ENCODE measurements at places on chromosomes 7 and 10. TPM values are rescaled to one million over a fixed set of nuclear protein-coding genes. Genes with fewer than 3 reads are reported as not detected.

- H3K36me3 ChIP-seq: no peaks in the 10 kb centered on the region
- no peak for DNase-seq
- H3K27ac ChIP-seq: no peak overlapping the region
- no peaks in the 10 kb centered on the region for H3K27me3 ChIP-seq
- H3K4me1 ChIP-seq: no peaks in the 10 kb centered on the region
Measured at GRCh38 chr10:115849197-115849596, 423.8 kb downstream of the GFRA1 start.

- H3K36me3 ChIP-seq: no peaks in the 10 kb centered on the region
- no peak overlapping the region for H3K4me3 ChIP-seq
- no peaks in the 10 kb centered on the region for H3K4me1 ChIP-seq
Measured at GRCh38 chr7:8579661-8580194, 146.3 kb downstream of the NXPH1 start.

The CRYGN gene
- total RNA-seq: not detected

The ZPBP gene
- total RNA-seq: not detected

DNA sequence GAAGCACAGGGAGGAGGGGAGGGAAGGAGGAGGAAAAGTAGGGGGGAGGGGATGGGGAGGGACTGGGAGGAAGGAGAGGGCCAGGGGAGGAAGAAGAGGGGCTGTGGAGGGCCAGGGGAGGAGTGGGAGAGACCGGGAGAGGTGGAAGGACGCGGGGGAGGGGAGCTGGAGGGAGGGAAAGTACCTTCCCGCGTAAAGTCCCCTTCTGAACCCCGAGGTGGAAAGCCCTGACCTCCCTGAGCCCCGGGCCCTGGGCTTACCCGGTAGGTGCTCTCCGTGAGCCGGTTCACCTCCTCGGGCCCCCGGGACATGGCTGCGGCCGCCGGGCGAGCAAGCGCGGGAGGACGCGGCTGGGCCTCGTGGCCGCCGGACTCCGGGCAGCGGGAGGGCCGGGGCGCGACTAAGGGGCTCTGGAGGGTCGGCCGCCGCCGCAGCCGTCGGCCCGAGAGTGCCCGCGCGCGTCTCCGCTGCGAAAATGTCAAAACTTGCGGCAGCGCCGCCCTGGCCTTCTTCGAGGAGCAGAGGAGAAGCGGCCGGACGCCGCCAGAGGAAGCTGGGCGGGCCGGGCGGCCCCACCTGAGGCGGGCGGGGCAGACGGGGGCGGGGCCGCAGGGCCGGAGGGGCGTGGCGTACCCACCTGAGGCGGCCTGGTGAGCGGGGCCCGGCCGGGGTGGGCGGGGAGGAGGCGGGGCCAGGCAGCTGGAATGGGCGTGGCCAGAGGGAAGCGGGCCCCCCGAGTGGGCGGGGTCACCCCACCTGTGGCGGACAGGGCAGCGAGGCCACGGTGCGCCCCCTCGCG lies at the start of gene BAIAP2L1:
Gene BAIAP2L1 (minus strand): TSS at position 549 of the 799 bp plus-strand sequence. CDS start 238 bp downstream, at position 311.
- H3K36me3 ChIP-seq: no peaks in the 10 kb centered on the region
- H3K4me3 ChIP-seq: peak within 1 kb of the TSS; percentile 49
- H3K27ac ChIP-seq: no peak within 1 kb of the TSS
- H3K4me1 ChIP-seq: no peaks in the 10 kb centered on the region
- DNase-seq: peak; percentile 81

- H3K36me3 ChIP-seq: no peaks in the 10 kb centered on the region
- H3K27ac ChIP-seq: peak overlapping the region; percentile 70
- no peak for DNase-seq
- no peaks in the 10 kb centered on the region for H3K27me3 ChIP-seq
- H3K4me1 ChIP-seq: peaks cover 8% of the 10 kb centered on the region
Measured at GRCh38 chr10:12489357-12489756, 140.0 kb downstream of the CAMK1D start.

GRCh38 chr7:153413540-153414287 lies 638.5 kb upstream of the DPP6 start:
- H3K27ac ChIP-seq: no peak overlapping the region
- DNase-seq: no peak
- no peaks in the 10 kb centered on the region for H3K27me3 ChIP-seq
- no peaks in the 10 kb centered on the region for H3K4me1 ChIP-seq
- peaks cover 17% of the 10 kb centered on the region for H3K36me3 ChIP-seq

GRCh38 chr10:124590216-124591122 lies 128.8 kb downstream of the LHPP start:
- DNase-seq: no peak
- H3K4me3 ChIP-seq: no peak overlapping the region
- H3K4me1 ChIP-seq: peaks cover 4% of the 10 kb centered on the region

The C10orf53 gene
- not detected for total RNA-seq

The NEUROD6 gene
- total RNA-seq: not detected

The RTKN2 gene
- 1.2 TPM for total RNA-seq

The SEPTIN14 gene
- not detected for total RNA-seq

GRCh38 chr10:11871466-11871865 lies 48.3 kb downstream of the PROSER2 start:
- no peaks in the 10 kb centered on the region for H3K36me3 ChIP-seq
- no peak for DNase-seq
- H3K27me3 ChIP-seq: peaks cover 8% of the 10 kb centered on the region
- H3K27ac ChIP-seq: no peak overlapping the region
- no peak overlapping the region for H3K4me3 ChIP-seq
- H3K4me1 ChIP-seq: peaks cover 6% of the 10 kb centered on the region

- no peak for DNase-seq
- no peaks in the 10 kb centered on the region for H3K36me3 ChIP-seq
- no peak overlapping the region for H3K4me3 ChIP-seq
- H3K27me3 ChIP-seq: peaks cover 14% of the 10 kb centered on the region
- H3K4me1 ChIP-seq: no peaks in the 10 kb centered on the region
Measured at GRCh38 chr10:63681993-63682697, 160.9 kb downstream of the REEP3 start.

DNA sequence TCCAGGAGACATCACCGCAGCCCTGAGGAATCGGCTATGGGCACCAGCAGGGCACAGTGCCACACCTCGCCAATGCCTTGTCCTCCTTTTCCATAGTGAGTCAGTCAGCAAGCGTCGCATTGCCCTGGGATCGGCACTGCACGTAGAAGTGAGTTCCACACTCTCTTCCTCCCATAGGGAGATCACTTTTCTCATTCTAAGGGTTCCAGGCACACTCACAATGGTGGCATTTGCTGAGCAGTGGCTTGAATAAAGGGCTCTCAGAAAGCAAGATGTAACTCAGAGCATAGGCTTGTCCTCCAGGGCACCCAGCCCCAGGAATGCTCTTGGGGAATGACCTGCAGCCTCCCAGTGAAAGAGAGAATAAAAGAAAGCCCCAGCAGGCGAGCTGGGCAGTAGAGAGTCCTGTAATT lies 1.1 kb upstream of the VIM start:
- no peak for DNase-seq
- peak overlapping the region; percentile 86 for H3K4me3 ChIP-seq
- H3K36me3 ChIP-seq: peaks cover 11% of the 10 kb centered on the region
- peaks cover 59% of the 10 kb centered on the region for H3K4me1 ChIP-seq
- peak overlapping the region; percentile 92 for H3K27ac ChIP-seq

DNA sequence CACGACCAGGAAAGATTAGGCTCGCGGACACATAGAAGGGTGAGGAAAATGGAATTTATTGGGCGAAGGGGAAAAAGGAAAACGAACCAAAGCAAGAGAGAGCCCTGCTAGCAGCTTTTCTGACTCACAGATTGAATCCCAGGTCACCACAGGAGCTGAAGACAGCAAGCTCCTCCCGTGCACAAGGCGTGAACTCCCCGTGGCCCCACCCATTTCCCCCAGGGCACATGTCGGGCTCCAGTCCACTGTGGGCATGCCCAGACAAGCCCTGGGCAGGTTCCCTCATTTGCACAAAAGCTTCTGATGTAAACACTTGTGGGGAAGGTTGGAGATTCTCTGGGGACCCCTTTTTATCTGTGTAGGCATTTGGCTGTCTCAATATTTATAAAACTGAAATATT lies 582.4 kb downstream of the SUGCT start:
- no peak overlapping the region for H3K27ac ChIP-seq
- H3K4me1 ChIP-seq: no peaks in the 10 kb centered on the region
- H3K27me3 ChIP-seq: no peaks in the 10 kb centered on the region
- DNase-seq: no peak
- H3K4me3 ChIP-seq: no peak overlapping the region

- H3K36me3 ChIP-seq: no peaks in the 10 kb centered on the region
- no peak for DNase-seq
- no peak overlapping the region for H3K4me3 ChIP-seq
- H3K4me1 ChIP-seq: no peaks in the 10 kb centered on the region
- H3K27ac ChIP-seq: no peak overlapping the region
- H3K27me3 ChIP-seq: peaks cover 10% of the 10 kb centered on the region
Measured at GRCh38 chr10:122492999-122493481, 31.7 kb downstream of the HTRA1 start.

DNA sequence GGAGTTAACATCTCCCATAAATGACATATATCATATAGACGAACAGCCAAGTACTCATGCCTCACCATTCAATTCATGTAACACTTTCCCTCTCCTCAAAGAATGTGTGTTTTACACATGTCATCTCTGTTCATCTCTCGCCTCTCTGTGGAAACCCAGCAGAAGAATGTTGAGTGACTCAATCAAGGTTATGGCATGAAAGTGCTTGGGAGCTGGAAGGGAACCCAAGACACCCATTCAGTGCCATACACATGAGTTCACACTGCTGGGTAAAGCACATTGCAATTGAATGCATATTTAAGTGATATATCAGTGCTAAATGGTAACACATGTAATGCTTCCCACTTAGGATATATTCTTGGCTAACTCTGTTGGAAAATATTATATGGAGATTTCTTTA lies 322.9 kb downstream of the PTEN start:
- H3K4me3 ChIP-seq: no peak overlapping the region
- no peak overlapping the region for H3K27ac ChIP-seq
- no peaks in the 10 kb centered on the region for H3K4me1 ChIP-seq
- H3K27me3 ChIP-seq: peaks cover 8% of the 10 kb centered on the region
- H3K36me3 ChIP-seq: no peaks in the 10 kb centered on the region

The IL6 gene
- 253 TPM for total RNA-seq

DNA sequence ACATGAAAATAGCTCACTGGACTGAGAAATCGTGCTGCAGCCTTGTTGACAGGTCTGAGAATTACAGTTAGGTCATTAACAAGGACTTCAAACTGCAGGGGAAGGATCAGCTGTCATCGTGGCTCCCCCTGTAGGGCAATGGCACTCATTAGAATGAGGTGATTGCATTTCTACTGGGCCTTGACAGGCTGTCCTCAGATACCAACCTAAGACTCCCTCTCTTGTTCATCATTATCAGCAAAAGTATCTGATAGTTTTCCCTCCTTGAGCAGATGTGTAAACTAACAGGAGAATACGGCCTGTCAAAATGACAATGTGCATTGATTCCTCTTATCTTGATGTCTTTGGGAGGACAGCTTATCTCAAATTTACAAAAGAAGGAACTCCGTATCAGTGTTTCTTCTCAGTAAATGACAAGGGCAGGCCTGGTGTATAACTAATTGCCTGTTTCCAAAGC lies 648.5 kb upstream of the LRRN3 start:
- no peak for DNase-seq
- no peaks in the 10 kb centered on the region for H3K4me1 ChIP-seq
- no peaks in the 10 kb centered on the region for H3K27me3 ChIP-seq

GRCh38 chr7:151759591-151760042 lies 117.3 kb downstream of the PRKAG2 start:
- no peak overlapping the region for H3K27ac ChIP-seq
- H3K4me1 ChIP-seq: peaks cover 18% of the 10 kb centered on the region
- no peaks in the 10 kb centered on the region for H3K27me3 ChIP-seq
- H3K36me3 ChIP-seq: no peaks in the 10 kb centered on the region

The UPK3B gene
- total RNA-seq: 1.6 TPM

The CXCL12 gene
- total RNA-seq: not detected

DNA sequence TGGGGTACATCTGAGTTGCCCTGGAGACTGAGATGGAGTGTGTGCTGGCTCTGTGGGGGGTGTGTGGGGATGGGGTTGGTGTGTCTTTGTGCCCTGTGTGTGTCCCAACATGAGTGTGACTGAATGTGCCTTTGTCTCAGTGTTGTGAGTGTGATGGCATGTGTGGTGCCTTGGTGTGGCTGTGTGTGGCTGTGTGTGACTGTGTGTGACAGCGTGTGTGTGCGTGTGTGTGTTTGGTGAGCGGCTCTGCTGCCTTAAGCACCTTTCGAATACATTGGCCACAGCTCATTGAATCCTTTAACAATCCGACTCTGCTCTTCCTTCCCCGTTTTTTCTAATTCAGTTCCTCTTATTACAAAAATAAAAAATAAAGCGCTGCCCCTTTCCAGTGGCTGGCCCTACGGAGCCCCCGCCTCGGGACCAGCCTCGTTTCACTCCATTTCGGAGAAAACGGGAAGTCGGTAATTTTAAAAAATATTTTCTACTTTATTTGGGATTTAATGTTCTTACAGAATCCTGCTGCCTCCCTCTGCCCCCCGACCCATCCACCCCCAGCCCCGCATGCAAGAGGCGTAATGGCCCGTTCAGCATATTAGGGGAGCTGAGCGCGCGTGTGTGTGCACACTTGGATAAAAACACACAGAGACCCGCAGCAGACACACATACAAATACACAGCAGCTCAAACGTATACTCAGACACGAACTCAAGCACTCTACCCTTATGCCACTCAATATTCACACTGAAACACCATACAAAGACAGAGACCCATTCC lies 35.5 kb downstream of the HIF1AN start:
- peaks cover 16% of the 10 kb centered on the region for H3K27me3 ChIP-seq
- no peak for DNase-seq
- no peaks in the 10 kb centered on the region for H3K4me1 ChIP-seq
- H3K36me3 ChIP-seq: no peaks in the 10 kb centered on the region
- no peak overlapping the region for H3K27ac ChIP-seq

GRCh38 chr10:14879124-14879927 lies 660 bp downstream of the SUV39H2 start:
- peak overlapping the region; percentile 84 for H3K27ac ChIP-seq
- peaks cover 14% of the 10 kb centered on the region for H3K4me1 ChIP-seq
- H3K36me3 ChIP-seq: no peaks in the 10 kb centered on the region

The CNPY1 gene
- total RNA-seq: not detected

DNA sequence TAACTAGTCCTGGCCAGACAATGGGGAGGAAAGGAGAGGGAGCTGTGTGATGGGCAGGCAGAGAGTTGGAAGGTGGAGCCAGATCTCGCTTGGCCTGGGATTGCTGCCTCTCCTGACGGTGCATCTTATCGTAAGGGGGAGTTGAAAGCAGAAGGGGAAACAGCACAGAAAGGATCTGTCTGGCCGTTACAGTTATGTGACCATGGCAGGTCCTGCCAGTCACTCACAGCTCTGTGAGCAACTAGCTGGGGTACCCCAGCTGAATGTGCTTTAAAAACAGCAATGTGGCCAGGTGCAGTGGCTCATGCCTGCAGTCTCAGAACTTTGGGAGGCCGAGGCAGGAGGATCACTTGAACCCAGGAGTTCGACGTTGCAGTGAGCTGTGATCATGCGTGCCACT lies 8.1 kb downstream of the BLVRA start:
- H3K27ac ChIP-seq: no peak overlapping the region
- H3K4me1 ChIP-seq: peaks cover 14% of the 10 kb centered on the region
- DNase-seq: no peak
- H3K36me3 ChIP-seq: no peaks in the 10 kb centered on the region
- no peaks in the 10 kb centered on the region for H3K27me3 ChIP-seq
- no peak overlapping the region for H3K4me3 ChIP-seq

DNA sequence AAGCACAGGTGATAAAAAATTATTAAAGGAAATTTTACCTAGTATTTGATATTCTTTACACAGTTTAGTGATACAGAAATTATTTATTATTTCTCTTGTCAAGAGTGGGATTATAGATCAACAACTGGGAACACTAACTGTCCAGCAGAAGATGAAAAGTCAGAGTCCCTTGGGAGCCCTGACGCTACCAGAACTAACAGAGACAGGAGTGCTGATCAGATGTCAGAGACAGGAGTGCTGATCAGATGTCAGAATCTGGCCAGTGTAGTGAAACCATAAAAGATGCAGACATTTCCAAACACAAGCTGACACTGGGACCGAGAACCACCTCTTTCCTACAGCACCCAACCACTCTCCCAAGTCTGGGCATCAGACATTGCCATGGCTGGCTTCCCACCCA lies 828.2 kb downstream of the TNS3 start:
- no peak overlapping the region for H3K27ac ChIP-seq
- H3K4me1 ChIP-seq: no peaks in the 10 kb centered on the region
- H3K4me3 ChIP-seq: no peak overlapping the region
- no peak for DNase-seq
- H3K27me3 ChIP-seq: no peaks in the 10 kb centered on the region
